ENCODE measurements at places on chromosomes 13 and 19. TPM values are rescaled to one million over a fixed set of nuclear protein-coding genes. Genes with fewer than 3 reads are reported as not detected.

WDR62 gene
- 10.1 TPM for total RNA-seq

ZIK1 gene
- 4.2 TPM for total RNA-seq

GRK1 gene
- not detected for total RNA-seq

ZNF208 gene
- total RNA-seq = 0.09 TPM

MZF1 gene
- total RNA-seq = 15.5 TPM

CPB2 gene
- total RNA-seq = not detected

BBC3 gene
- total RNA-seq = 12.9 TPM

ITGBL1 gene
- total RNA-seq = 301 TPM

SIGLECL1 gene
- not detected for total RNA-seq

ATXN8OS gene
- total RNA-seq = not detected

SPRED3 gene
- 9.7 TPM for total RNA-seq

OR7A17 gene
- total RNA-seq = not detected

CACNG7 gene
- total RNA-seq = 1.9 TPM

C19orf38 gene
- total RNA-seq = 0.81 TPM

CASP14 gene
- not detected for total RNA-seq

ZNF100 gene
- 2.4 TPM for total RNA-seq

SBK2 gene
- not detected for total RNA-seq

APOC1 gene
- total RNA-seq = 1.7 TPM

OR7E24 gene
- not detected for total RNA-seq

LMTK3 gene
- total RNA-seq = not detected
